ENCODE measurements at places on chromosomes 2 and 18. TPM values are rescaled to one million over a fixed set of nuclear protein-coding genes. Genes with fewer than 3 reads are reported as not detected.

DNA sequence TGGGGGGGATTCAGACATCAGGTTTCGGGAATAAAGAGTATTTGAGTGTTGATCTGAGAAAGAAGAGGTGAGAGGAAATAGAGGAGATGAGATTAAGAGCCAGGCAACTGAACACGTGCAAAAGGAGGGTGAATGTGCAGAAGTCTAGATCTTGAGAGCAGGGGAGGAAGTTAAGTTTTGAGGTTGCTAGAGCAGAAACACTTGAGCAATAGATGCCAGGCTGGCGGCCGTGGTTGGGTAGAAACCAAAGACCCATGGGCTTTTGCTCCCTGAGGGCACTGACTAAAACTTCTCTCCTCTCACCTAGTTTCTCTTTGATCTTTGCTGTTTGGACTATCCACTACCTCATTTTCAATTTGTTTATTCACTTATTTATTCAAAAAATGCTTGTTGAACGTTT lies 116.0 kb downstream of the CDC42EP3 start:
- DNase-seq, result no peak

- DNase-seq, result no peak
Measured at GRCh38 chr2:188364033-188364630, 72.5 kb downstream of the GULP1 start.

- DNase-seq, result no peak
Measured at GRCh38 chr2:24048769-24049484, 614 bp upstream of the FKBP1B start.

GRCh38 chr2:3754795-3755194 lies 51.4 kb downstream of the DCDC2C start:
- no peak for DNase-seq

The STPG4 gene
- not detected for total RNA-seq

The CDK15 gene
- 0.47 TPM for total RNA-seq

DNA sequence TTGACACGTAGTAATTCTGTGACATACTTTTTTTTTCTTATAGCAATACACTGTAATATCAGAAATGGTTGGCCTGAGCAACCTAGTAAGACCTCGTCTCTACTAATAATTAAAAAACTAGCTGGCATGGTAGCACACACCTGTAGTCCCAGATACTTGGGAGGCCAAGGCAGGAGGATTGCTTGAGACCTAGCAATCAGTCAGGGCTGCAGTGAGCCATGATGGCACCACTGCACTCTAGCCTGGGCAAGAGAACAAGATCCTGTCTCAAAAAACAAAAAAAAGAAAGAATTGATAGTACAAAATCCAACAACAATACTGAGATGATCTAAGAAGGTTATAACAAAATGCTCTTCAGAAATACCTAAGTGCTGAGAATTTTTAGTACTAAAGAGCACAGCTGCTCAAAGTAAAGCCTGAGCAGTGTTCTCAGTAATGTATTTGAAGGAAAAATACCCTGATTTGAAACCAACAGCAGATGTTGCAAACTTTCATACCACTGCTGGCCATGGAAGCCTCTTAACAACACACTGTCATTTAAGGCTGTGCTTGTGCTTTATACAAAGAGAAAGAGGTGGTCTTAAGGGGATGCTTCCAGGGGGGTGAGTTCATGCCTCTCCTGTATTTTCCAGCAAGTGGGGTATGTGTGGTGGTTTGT lies 132.6 kb upstream of the CDCA7 start:
- DNase-seq, result no peak

- no peak for DNase-seq
Measured at GRCh38 chr2:127037476-127037875, 69.5 kb downstream of the BIN1 start.

The FMNL2 gene
- 12.2 TPM for total RNA-seq

DNA sequence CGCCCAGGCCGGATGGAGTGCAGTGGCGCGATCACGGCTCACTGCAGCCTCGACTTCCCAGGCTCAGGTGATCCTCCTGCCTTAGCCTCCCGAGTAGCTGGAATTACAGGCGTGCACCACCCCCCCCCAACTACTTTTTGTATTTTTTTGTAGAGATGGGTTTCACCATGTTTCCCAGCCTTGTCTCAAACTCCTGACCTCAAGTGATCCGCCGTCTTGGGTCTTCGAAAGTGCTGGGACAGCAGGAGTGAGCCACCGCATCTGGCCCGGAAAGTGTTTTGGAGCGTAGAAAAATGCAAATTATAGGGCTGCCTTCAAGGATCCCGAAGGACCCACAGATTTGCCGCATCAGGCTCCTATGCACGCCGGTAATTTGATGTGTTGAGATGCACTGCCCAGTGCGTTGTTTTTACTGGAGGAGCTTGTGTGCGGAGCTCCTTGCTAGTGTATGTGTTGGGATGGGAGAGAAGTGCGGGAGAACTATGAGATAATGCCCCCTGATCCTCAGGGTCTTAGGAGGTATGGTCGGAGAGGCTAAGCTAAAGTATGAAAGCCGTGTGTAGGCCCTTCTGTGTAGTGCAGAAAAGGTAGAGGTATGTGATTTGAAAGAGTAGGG lies 1.2 kb upstream of the CLASP1 start:
- no peak for DNase-seq

DNA sequence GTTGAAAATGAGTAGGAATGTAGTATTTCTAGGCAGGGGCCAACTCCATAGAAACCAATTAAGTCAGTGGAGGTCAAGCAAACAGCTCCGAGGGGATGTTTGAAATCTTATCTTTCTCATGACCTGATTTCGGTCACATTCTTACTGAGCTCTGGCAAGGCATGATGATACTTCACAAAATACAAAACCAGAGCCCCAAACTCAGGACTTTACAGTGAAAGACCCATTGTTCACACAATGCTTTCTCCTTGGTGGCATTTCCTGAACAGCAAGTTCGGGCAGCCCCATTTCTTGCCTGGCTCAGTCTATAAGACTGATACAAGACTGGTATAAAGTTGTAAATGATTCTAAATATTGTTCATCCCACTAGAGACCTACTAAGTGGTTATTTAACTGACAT lies 53.3 kb downstream of the LAMA1 start:
- DNase-seq, result no peak

The ZNF385B gene
- 1.4 TPM for total RNA-seq

The COL5A2 gene
- 19.3 TPM for total RNA-seq

DNA sequence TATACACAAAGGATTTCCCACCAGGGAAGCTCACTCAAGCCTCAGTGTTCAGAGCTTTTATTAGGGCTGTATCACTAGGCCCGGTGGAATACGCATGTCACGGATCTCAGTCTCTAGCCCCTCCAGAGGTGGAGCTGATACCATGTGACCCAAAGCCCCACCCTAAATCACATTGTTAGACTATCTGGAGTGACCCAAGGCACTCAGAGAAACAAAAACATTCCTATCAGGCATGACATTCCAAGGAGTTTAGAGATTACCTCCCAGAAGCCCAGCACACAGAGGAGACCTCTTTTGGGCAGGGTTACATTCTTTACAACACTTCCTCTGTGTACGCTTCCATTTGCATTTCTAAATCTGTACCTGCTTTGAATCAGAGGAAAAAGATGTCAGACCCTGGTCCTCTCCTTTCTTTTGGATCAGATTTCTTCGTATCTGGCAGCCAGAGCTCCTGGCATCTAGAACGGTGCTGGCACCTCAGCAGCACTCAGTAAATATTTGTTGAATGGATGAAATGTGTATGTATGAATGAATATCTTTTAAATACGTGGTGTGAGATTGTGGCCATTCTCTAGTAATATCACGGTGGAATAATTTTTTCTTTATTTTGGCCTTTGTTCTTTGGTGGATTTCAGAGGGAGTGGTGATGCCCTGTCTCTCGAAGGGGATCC lies 37.7 kb upstream of the SMAD2 start:
- no peak for DNase-seq

- DNase-seq, result no peak
Measured at GRCh38 chr2:43267381-43267780, 41.0 kb upstream of the ZFP36L2 start.
